ENCODE measurements at places on chromosomes 1 and 21.

- DNase-seq = no peak
Measured at GRCh38 chr1:29583727-29584126, 347.4 kb downstream of the PTPRU start.

GRCh38 chr1:23905461-23906025, 7.6 kb downstream of the CNR2 start:
- no peak for DNase-seq

DNA sequence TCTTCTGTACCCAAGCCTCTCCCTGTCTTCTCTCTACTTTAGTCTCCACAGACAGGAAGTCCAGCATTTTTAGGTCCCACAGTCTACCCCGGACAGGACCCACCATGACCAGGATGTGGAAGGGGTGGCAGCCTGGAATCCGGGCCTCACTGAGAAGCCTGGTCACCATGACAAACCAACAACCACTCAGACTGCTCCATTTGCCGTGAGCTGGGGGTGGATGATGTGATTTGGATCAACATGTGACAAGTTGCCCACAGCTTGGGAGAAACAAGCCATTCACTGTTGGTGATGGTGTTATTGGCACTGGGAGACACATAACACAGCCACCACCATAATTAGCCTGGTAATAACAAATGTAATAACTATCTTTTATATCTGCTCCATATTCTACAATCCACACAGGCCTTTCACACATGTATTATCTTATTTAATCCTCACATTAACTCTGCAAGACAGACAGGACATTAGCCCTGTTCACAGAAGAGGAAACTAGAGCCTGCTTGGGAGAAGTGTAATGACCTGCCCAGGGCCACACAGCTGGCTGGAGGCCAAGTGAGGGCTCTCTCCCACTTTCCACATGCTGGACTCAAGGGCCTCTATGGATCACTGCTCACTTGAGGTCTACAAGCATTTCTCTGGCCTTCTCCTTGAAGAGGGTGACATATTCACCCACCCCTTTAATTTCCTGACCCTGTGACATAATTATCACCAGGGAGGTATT, 22.9 kb downstream of the MEF2D start:
- no peak for DNase-seq

GRCh38 chr1:107357376-107357775, 216.5 kb downstream of the NTNG1 start:
- no peak for DNase-seq

DNA sequence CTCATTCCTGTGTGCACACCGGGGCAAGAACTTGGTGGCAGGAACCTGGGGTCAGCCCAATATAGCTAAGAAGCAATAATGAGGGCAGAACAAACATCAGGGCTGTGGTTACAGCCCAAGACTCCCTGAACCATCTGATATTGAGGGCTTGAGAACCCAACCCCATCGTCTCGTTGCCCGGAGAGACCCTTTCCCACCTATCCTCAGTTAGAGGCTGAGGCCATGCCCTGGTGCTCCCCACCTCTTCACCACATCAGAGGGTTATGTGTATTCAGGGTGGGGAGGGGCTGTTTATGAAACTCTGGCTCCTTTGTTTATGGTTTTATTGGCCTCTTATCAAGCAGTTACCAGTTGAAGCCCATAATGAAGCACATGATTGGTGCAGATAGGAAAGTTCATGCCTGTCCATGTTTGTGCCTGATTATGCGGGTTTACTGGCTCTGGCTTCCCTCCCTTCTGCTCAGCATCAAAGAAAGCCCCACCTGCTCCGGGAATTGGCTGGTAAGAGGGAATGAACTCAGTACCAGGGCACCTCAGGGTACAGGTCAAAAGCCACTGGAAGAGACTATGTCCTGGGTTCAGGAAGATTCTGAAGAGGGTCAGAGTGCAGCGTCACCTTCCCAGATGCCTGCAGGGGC, 14.5 kb downstream of the NUAK2 start:
- DNase-seq = no peak

GRCh38 chr1:235410467-235410866, 43.2 kb downstream of the TBCE start:
- no peak for DNase-seq

- no peak for DNase-seq
Measured at GRCh38 chr21:37546949-37547614, 180.5 kb downstream of the DYRK1A start.

DNA sequence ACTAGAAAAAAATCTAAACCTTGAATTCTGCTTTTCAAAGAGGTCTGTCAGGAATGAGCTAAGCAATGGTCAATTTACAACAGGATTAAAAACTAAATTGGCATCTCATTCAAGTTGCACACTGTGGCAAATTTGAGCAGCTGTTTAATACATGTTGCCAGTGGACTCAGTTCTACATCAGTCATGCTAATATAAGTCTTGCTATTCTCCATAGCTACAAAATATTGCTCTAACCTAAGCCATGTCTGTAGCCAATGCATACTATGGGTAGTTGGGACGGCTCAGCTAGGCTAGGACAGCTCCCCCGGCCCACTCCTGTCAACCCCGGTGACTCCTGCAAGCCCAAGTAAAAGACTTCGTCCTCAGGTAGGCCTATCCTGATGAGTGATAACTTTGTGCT, 10.9 kb upstream of the VAV3 start:
- no peak for DNase-seq

GRCh38 chr21:45889256-45889655, 92.3 kb upstream of the COL6A1 start:
- DNase-seq = no peak

GRCh38 chr21:36926989-36927718, 39.3 kb downstream of the HLCS start:
- no peak for DNase-seq

GRCh38 chr1:183804387-183804786, 533 bp upstream of the RGL1 start:
- DNase-seq = no peak

DNA sequence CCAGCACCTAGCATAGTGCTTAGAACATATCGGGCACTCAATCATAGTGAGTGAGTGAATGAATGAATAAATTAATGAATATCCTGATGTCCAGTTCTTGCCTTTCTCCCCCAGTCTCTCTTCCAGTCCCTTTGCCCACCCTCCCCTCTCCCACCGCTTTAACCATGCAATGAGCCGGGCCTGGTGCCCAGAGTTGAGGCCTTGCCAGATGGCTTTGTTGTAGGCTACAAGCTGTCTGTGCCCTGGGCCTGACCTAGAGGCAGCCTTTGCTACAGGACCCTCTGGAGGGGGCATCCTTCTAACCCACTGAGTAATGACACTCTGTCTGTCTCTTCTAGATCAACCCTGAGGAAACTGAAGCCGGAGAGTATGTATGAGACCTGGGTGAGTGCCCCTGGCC, 6.9 kb downstream of the CASQ1 start:
- DNase-seq = no peak

DNA sequence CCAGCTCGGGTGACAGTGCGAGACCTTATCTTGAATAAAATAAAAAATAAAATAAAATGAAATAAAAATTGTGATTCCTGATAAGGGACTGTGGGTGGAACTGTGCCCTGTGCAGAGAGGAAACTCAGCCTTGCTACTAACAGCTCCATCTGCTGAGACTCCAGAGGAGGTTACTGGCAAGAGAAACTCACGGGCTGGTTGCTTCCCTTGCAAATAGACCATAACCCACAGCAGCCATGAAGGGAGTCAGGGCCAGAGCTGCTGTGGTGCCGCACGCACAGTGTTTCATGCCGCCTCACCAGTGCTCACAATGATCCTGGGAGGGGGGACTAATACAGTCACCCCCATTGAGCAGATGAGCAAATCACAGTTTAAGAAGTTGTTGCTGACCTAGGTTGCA, 13.7 kb downstream of the ZBTB17 start:
- DNase-seq = no peak

DNA sequence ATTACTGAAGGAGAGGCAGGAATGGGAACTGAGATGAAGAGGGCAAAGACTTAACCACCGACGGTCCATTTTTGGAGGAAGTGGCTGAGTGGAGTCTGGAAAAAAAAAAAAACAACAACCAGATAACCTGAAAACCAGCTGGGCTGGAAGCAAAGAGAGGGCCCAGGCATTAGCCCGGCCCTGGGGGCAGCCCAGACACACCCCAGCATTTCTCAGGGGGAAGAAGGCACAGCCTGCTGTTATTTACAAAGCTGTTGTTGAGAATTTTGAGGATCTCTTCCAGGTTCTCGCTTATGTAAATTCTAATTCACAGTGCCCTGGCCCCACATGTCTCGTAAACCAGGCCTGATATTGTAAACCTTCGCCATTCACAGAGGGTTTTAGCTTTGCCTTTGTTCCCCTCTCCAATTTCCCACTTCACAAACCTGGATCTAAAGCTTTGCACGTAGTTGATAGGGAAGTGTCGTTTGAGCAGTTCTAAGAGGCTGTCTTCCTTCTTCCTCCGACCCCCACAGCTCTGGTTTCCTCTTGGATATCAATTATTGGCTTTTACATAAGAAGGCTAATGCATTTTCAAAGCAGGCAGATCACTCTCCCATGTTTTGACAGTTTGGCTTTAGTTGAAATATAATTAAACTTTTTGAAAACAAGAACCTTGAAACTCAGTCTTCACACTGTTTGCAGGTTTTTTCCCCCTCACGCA, 161.8 kb upstream of the IRF2BP2 start:
- DNase-seq = no peak

DNA sequence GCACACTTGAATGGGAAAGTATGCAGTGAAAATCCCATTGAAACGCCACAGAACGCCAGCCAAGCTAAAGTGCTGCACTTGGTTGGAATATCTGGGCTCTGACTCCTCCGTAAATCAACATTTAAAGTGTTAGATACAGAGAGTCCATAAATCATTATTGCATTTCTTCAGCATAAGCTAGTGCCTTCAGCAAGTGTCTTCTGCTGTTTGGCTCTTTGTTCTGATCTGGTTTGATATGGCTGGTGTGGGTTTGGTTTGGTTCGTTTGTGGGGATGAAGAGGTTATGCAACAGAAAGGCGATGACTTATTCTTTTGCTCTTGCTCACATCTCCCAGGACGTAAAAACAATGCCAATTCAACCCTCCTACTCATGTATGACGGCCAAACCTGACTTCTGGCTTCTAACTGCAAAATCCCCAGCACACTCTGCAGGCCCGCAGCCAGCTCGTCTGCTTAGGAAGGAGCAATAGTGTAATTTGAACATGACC, 121.8 kb upstream of the ERG start:
- no peak for DNase-seq

GRCh38 chr21:44329086-44329889, 9.9 kb downstream of the CFAP410 start:
- no peak for DNase-seq

- DNase-seq = peak; percentile 48
Measured at GRCh38 chr1:23980728-23981070, 572 bp upstream of the SRSF10 start.

GRCh38 chr1:116508085-116508983, 62.5 kb downstream of the CD58 start:
- no peak for DNase-seq

GRCh38 chr1:36166136-36166535, 10.2 kb downstream of the MAP7D1 start:
- no peak for DNase-seq

GRCh38 chr1:60510162-60510561, 436.6 kb upstream of the C1orf87 start:
- no peak for DNase-seq
